ENCODE measurements at places on chromosomes 3 and 15.
A peak's percentile ranks its signal among the peaks of the same experiment; 100 is the strongest.

GRCh38 chr3:55297245-55297644 lies 189.9 kb downstream of the WNT5A start:
- DNase-seq, result no peak

GRCh38 chr3:36075491-36075890 lies 304.8 kb upstream of the STAC start:
- DNase-seq, result no peak

- DNase-seq, result no peak
Observed at GRCh38 chr3:10516544-10517452, 11.4 kb upstream of the ATP2B2 start.

- DNase-seq, result no peak
Observed at GRCh38 chr15:64954395-64954794, 35.3 kb downstream of the SPG21 start.

- no peak for DNase-seq
Observed at GRCh38 chr3:100500320-100500880, 8.0 kb downstream of the TMEM45A start.

- no peak for DNase-seq
Observed at GRCh38 chr3:70531063-70531657, 218.7 kb upstream of the MDFIC2 start.

DNA sequence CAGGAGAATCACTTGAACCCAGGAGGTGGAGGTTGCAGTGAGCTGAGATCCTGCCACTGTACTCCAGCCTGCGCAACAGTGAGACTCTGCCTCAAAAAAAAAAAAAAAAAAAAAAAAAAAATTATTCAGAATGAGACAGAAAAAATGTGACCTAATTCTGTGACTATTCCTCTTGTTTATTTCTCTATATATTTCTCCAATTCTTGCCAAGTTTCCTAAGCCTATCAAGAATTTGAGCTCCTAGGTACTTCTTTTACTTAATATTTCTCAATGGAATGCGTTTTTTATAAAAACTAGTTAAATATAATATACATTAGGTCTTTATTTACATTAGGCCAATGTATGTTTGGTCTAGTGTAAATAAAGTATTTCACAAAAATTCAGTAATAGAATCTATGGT lies 86.8 kb downstream of the NAALADL2 start:
- DNase-seq, result no peak

DNA sequence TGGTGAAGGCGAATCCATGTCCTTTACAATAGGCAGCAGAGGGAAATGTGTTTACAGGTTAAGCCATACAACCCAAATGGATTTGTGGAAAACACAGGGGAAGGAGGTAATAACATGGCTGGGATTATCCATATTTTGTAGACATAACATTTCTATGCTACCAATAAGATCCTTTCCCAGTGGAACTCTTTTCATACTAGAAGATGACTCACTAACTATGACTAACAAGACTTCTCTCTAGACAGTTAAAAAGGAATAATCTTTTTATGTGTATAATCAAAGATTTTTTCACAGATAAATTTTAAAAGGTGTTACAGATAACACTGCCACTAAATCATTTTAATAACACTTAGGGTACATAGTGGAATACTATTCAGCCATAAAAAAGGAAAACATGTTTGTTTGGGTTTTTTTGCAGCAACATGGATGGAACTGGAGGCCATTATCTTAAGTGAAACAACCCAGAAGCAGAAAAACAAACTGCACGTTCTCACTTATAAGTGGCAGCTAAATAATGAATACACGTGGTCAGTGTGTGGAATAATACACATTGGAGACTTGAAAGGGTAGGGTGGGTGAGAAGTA lies 39.6 kb downstream of the VPS13C start:
- no peak for DNase-seq

DNA sequence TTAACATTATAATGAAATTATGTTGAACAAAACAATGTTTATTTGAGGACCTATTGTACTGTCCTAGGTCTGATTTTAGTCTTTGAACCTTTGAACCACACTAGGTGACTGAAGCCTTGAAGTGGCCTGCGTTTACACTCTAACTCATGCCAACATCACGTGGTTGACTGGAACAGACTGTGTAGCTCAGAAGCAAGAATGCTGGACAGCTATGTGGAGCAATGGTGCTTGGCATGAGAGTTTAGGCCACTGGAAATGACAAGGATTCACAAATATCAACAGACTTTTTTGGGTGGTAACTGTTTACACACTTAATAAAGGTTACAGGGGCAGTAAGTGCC lies 391.5 kb downstream of the RAP2B start:
- no peak for DNase-seq

DNA sequence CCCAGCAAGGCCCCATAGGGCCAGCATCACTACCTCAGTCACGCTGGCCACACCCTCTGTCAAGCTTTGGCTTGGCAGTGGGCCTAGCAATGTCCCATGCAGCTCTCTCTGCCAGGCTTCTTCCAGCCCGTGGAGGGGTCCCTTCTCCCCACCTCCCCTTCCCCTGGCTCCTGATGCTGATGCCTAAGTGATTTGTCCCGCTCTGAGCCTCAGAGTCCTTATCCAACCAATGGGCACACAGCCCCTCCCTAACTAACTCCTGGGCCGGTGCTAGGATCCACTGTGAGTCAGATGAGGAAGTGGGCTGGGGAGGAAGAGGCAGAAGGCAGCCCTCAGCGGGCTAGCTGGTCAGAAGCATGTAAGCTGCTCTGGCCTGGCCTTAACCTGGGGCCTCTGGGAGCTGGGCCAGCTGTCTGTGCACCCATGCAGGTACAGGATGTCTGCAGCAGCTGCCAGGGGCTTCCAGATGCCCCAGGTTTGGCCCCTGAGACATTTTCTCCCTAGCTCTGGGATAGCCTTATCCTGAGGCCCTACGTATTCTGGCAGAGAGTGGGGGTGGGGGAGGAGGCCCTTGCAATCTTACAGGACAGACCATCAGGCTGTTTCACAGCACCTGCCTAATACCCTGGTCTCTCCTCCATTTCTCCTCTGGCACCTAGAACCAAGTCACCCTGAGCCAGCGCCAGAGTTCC lies 740 bp upstream of the ZBTB47 start:
- peak; percentile 65 for DNase-seq

- DNase-seq, result no peak
Observed at GRCh38 chr3:156448300-156448699, 106.6 kb downstream of the SSR3 start.

DNA sequence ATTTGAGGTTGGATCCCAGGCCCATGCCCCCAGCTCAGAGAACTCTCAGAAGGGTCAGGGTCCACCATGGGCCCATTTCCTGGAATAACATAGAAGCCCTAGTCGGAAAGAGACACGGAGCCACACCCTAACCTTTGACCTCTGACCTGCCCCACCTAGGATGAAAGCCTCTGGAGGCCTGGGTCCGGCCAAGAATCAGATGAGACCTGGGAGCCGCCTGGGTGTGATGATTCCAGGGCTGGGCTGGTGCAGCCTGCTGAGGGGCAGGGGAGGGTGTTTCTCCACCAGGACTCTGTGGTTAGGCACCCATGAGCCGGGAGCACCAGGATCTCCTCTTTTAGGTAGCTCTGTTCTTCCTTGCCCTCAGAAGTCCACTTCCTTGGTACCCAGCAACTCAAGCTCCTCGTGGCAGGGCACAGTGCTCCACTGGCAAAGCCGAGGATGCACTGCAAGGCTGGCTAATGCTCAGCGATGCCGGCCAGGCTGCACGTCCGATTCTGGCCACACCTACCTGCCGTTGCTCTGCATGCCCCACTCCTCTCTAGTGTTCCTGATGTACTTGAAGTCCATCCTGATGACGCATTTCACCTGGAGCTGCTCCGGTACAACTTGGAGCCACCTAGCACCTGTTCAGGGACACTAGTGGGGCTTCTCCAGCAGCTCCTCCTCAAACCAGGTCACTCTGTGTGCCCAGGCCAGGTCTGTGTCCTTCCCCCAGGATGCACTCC lies 57.4 kb downstream of the ZNF445 start:
- no peak for DNase-seq

- no peak for DNase-seq
Observed at GRCh38 chr3:149005416-149005815, 14.1 kb downstream of the GYG1 start.

- DNase-seq, result no peak
Observed at GRCh38 chr15:58336161-58336560, 95.6 kb upstream of the LIPC start.

GRCh38 chr3:184740509-184741258 lies 28.8 kb upstream of the MAGEF1 start:
- DNase-seq, result no peak

DNA sequence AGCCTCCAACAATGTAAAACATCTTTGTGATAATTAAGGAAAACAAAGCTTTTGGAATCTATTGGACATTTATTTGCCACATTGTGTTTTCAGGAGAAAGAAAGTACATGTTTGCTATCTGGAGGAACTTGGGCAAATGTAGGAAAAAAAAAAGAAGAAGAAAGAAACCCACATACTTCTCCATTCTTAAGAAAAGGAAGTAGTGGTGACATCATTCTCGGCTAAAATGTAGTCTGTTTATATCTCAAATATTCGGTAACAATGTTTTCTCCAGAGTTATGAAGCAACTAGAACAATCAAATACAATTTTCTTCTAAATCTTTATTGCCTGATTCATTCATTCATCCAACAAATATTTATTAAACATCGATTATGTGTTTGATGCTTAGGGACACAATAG lies 2.3 kb upstream of the TGFBR2 start:
- DNase-seq, result no peak

DNA sequence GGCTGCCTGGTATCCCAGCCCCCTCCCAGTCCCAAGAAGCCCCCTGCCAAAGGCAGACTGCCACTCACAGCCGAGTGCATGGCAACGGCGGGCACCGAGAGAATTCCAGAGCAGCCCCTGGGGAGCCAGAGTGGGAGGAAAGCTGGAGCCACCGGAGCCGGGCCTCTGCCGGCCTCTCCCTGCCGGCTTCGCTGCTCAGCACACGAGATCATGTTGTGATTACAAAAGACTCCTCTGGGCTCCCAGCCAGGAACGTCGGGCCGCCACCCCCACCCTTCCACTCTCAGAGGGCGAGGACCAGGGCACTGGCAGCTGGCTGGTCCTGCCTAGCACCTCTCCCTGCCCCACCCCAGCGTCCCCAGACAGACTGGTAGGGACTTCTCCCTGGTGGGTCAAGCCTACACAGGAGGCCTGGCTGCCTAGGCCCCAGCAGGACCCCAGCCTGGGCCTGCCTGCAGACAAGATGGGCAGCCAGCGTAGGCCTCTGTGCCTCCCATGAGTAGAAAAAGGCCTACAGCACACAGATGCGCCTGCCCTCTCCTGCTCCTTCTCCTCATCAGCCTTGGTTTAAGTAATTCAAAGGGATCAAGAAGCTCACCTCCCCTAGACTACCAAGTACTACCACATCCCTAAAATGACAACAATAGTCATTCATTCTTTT lies at the start of gene CCDC9B:
TSS of gene CCDC9B (minus strand) at position 200 of the 661 bp plus-strand sequence. CDS start at position 80, 120 bp downstream.
- peak; percentile 80 for DNase-seq

- no peak for DNase-seq
Observed at GRCh38 chr3:31567036-31567435, 34.3 kb downstream of the STT3B start.

- DNase-seq, result no peak
Observed at GRCh38 chr3:184981071-184981470, 169.1 kb downstream of the VPS8 start.

DNA sequence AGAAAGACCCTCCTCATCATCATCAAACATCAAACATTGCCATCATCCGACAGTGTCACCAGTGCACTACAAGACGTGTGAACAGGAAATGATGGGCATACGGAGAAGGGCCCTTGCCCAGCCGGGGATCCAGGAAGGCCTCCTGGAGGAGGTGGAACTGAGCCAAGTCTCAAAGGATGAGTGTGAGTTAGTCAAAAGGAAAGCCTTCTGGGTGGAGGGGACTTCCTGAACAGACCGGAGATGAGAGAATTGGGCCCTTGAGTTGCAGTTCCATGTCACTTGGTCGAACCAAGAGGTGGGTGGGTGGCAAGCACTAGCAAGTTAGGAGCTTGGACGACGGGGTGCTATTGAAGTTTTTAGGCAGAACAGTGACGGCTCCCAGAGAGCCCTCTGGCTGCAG lies 8.5 kb downstream of the SEMA4B start:
- DNase-seq, result no peak

DNA sequence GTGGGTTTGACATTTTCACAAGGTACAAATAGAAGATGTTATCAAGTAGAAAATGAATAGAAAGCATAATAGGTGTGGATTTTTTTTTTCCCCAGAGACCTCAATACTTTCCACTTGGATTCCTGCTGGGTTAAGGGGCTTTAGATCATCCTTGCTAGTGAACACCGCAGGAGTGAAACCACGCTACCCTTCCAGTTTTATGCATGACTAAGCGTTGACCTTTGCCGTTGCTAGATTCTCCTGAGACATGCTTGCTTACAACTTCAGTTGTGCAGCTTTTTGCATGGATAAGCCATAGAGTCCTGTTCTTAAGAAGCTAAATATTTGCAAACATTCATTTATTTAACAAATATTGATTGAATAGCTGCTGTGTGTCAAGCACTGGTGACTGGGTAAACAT lies 299.7 kb upstream of the LMCD1 start:
- no peak for DNase-seq

- no peak for DNase-seq
Observed at GRCh38 chr15:87348746-87349145, 907.8 kb downstream of the NTRK3 start.

DNA sequence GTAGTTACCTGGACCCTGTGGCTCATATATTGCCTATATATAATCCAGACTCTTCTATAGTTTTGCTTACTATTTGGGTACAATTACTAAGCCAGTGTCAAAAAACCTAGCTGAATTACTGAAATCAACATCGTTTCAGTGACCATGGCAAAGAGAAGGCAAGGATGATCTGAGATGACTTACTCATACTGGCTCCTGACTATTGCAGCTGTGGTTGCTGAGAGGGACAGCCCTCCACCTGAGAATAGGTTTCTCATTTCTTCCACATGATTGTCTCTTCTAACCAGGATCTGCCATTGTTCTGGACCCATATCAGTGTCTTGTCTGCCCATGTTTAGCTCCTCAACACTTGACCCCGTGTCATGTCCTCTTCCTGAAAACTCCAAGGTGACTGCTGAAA lies 30.2 kb downstream of the CASR start:
- DNase-seq, result no peak

- DNase-seq, result no peak
Observed at GRCh38 chr3:160643994-160644393, 33.0 kb upstream of the ARL14 start.

GRCh38 chr3:72569754-72570440 lies 278.3 kb downstream of the SHQ1 start:
- no peak for DNase-seq

DNA sequence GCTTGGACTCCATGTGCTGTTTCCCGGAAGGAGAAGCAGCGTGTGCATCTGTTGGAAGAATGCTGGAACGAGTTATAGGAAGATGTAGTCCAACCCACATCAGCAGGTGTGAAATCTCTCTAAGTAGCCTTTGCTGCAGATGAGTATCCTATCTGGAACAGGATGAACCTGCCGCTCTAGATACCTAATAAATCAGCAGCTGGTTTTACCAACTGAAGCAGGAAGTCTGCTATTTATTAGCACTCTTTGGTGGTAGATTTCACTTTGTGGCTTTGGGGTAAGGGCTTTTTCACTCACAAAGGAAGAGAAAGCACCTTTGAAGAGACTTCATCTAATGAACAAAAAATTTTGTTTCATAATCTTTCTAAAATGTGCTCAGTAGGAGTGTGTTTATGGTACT lies 66.4 kb downstream of the DCUN1D1 start:
- no peak for DNase-seq

Data from substantia nigra (tissue), 51 donors.